ENCODE measurements at places on chromosomes 7 and 10.

- DNase-seq: no peak
Measured at GRCh38 chr10:29862923-29863614, 196.3 kb downstream of the JCAD start.

- DNase-seq: no peak
Measured at GRCh38 chr10:1191752-1192151, 135.6 kb downstream of the WDR37 start.

DNA sequence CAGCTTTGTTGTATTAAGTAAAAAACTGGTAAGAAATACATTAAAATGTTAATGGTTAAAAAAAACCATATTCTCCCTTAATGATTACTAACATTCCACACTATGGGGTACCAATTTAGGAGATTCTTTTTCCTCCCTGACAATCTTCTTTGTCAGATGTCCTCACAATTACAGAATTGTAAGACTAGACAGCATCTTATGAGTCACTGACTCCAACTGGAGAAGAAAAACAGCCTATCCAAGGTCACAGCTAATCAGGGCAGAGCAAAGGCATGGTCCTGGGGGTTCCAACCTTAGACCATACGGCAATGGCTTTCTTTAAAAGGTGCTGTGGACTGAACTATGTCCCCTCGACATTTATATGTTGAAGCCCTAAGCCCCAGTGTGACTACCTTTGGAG is 127.6 kb downstream of the DLG5 start:
- DNase-seq: no peak

DNA sequence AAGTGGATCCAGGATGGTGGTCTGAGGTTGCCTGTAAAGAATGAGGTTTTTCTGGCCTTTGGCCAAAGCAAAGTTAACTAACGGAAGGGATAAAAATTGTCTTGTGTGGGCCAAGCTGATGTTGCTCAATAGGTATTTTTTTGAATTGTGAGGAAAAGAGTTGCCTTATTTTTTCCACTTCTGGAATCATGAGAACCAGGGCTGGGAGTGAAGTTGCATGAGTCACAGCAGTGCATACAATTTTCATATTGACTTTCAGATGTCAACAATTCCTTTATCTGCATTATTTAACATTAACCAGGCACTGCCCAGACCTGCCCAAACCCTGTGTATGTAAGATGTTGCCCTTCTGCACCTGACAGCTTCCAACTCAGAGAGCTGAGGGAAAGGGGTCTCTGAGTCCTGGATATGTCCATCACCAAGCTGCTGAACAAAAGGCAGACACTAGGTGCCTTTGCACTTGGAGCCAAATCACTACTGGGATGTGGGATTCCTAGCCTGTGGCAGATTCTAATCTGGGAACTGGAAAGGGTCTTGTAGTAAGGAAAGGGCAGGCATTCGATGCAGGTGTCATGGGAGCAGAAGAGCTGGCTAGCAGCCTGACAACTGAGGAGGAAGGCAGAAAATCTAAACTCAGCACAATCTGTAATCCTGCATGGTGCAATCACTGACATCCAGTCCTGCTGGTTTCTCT is 52.3 kb upstream of the SLC35B4 start:
- no peak for DNase-seq

DNA sequence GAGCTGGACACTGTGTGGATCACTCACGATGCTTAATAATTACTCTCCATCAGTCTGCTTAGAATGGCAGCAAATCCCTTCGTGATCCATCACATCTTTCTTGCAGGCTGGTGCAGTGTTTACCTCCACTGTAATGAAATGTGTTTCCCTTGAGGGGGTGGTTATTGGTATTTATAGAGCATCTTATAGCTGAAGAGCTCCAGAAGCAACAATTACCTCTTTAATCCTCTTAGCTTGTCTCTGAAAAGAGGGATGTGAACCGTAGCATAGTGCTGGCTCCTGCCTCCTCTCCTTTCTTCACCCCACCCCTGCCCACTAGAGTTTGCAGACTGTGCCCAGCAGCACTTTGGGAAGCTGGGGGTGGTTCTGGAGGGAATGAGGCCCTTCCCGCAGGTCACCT is 132.6 kb downstream of the CAMK1D start:
- no peak for DNase-seq

- no peak for DNase-seq
Measured at GRCh38 chr10:25405871-25406270, 231.1 kb downstream of the GPR158 start.

DNA sequence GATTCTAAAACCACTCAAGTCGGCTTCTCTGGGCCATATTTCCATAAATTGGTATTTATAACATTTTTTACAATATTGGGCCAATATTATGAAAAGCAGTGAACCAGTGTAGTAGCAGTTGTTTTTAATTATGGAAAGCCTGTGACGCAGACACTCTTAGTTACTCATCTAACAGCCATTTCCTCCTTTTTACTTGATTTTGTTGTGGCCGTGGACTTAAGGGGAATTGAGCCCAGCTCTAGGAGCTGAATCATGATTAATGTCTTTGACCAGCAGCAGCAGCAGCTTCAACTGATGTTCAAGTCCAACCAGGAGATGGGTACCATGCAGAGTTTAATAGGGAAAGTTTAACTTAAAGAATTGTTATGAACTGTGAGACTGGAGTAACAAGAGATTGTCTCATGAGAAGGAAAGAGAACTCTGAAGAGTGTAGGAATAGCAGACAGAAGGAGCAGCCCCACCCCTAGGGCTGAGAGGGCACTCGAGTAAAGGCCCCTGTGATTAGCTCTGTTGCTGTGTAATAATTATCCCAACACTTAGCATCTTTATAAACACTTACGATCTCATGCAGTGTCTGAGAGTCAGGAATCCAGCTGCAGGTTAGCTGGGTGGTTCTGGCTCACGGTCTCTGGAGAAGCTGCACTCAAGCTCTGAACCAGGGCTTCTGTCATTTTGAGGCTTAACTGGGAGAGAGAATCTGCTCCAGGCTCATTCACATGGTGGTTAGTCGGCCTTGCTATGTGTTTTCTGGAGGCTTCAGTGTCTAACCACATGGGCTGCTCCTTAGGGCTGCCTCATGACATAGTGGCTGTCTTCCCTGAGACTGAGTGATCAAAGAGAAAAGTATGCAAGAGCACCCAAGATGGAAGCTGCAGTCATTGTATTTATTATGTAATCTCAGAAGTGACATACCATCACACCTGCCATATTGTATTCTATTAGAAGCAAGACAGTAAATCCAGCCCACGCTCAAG is 4.6 kb downstream of the LANCL2 start:
- DNase-seq: no peak

GRCh38 chr10:96325719-96326373 is 21.6 kb downstream of the DNTT start:
- no peak for DNase-seq

- no peak for DNase-seq
Measured at GRCh38 chr10:133405844-133406527, 12.0 kb downstream of the MTG1 start.

GRCh38 chr7:128591705-128592104 is 80.4 kb upstream of the GARIN1A start:
- DNase-seq: no peak

DNA sequence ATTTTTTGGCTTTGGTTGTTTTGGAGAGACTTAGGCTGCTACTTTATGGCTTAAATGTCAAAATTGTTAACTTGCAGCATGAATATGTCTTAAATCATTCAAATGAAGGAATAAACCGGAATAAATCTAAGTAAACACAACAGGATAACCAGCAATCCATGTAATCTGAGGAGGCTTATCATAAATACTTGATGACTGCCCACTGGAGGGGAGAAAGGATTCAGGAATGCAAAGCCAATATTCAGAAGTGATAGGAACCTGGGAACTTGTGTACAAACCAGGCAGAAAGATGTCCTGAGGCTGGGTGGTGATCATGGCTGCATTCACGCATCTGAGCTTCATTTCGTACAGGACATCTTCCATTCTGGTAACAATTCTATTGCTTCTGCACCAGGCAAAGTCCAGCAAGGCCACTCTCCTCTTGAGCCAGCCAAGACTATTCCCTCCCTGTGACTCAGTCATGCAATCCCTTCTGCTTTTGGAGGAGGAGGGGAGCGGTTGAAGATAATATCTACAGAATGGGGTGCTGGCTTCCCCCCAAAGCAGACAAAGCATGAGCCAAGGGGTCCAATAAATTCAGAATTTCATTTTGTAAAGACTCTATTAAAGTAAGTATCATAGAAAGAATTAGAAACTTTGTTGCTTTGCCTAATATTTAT is 374.5 kb downstream of the PHTF2 start:
- DNase-seq: no peak

- no peak for DNase-seq
Measured at GRCh38 chr7:42587806-42588205, 324.1 kb downstream of the C7orf25 start.

GRCh38 chr7:126790763-126791162 is 462.0 kb downstream of the GRM8 start:
- no peak for DNase-seq

DNA sequence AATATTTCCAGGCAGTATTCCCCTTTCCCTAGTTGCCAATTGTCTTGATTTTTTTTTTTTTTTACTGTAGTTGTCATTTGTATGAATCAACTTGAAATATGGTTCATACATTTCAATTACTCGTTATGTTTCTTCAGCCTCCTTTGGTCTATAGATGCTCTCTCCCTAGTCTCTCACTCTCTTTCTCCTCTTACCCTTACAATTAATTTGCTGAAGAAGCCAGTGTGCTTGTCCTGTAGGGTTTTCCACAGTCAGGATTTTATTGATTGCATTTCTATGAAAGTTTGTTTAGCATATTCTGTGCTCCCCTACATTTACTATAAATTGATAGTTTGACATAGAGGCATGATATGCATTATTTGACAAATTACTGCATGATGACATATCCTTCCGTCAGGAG is 112.0 kb upstream of the PRKCQ start:
- DNase-seq: no peak

- DNase-seq: no peak
Measured at GRCh38 chr10:131723297-131724168, 177.3 kb upstream of the PPP2R2D start.

GRCh38 chr7:98816241-98816640 is 53.6 kb downstream of the TMEM130 start:
- DNase-seq: no peak

- DNase-seq: no peak
Measured at GRCh38 chr7:132655131-132655727, 79.0 kb upstream of the PLXNA4 start.

DNA sequence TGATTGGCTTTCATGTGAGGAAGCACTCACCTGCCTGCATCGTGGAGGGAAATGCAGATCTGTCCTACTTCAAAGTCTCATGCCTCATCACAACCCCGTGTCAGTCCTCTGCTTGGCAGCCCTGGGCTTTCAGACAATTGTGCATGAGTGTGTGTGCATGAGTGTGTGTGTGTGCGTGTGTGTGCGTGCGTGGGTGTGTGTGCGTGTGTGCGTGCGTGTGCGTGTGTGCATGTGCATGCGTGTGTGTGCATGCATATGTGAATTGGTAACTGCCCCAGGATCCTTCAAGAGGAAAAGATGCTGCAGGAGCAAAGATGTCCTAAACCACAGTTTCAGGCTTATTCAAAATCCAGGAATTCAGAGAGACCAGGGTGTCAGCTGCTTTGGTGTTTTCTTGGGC is 71.3 kb downstream of the LANCL2 start:
- DNase-seq: no peak

DNA sequence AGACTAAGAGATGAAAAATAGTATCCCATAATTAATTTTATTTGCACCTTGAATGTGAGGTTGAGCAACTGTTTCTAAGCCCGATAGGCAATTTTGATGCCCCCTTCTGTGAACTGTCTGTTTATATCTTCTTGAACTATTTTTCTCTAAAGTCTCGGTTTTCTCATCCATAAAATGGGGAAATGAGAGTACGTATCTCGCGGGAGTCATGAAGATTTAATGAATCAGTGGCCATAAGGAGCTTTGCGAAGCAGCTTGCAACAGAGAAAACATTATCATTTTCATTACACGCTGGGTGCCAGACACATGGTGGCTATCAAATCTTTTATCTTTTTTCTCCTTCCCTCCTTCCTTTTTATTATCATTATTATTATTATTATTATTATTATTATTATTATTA is 108.1 kb upstream of the CARD11 start:
- no peak for DNase-seq

DNA sequence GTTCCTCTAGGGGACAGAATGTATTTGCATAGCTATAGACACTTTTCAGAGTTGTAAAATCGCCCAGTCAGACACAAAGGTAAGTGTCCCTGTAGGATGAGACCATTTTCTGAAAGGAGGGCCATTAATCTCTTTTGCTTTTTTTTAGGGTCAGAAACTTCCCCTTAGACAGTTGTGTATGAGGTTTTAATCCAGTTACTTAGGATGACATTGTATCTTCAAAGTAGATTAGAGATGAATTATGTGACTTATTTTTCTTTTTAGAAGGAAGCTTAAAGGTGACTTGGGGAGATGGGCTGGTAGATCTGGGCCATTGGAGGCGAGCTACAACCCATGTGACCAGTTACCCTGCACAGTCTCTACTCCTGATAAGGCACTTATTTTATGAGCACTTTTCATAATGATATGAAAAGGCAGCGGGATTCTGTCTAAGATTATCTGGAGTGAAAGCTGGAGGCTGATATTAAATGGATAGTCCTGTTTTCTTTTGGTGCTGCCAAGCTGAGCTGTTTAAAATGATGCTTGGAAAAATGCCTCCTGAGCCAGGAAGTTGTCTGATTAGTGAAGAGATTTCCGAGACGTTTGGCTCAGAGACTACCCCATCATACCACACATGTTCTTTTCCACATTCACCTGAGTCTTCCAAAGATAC is 264.3 kb downstream of the AUTS2 start:
- DNase-seq: no peak

DNA sequence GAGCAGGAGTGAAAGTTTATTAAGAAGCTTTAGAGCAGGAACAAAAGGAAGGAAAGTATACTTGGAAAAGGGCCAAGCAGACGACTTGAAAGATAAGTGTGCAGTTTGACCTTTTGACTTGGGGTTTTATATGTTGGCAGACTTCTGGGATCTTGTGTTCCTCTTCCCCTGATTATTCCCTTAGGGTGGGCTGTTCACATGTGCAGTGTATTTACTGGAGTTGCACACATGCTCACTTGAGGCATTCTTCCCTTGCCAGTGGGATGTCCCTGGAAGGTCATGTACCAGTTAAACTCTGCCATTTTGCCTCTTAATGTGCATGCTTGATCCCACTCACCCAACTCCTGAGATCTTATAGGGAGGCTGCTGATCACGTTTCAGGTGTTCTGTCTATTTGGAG is 23.4 kb upstream of the ARHGAP12 start:
- DNase-seq: no peak

DNA sequence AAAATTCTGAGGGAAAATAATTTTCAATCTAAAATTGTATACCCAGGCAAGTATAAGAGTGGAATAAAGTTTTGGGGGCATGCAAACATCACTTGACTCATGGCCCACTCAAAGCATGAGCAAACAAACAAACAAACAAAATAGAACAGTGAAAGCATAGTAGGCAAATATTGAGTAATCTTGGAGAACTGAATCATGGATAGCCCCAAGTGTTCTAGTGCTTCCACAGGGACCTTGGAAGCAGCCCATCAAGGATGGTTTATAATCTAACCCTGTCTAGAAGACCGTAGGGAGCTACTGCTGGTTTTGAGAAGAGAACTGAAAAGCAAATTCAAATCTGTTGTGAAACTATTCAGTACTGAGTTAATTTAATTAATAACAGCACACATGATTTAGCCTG is 22.1 kb downstream of the POLR3A start:
- no peak for DNase-seq

- DNase-seq: no peak
Measured at GRCh38 chr10:34850558-34850957, 35.5 kb upstream of the PARD3 start.
